IMR-90 (cell line): ENCODE measurements at places on chromosomes 1 and 21. TPM values are rescaled to one million over a fixed set of nuclear protein-coding genes. Genes with fewer than 3 reads are reported as not detected.

The SERTAD4 gene
- under 0.01 TPM in 2 replicates for total RNA-seq

The CFAP74 gene
- total RNA-seq, result not detected in 2 replicates

The ZNF684 gene
- total RNA-seq, result 4.1 and 5.0 TPM in 2 replicates

The C1orf210 gene
- not detected in 2 replicates for total RNA-seq

GRCh38 chr1:40185951-40186864 lies 25.0 kb downstream of the RLF start:
- peak; percentile 62 for DNase-seq

DNA sequence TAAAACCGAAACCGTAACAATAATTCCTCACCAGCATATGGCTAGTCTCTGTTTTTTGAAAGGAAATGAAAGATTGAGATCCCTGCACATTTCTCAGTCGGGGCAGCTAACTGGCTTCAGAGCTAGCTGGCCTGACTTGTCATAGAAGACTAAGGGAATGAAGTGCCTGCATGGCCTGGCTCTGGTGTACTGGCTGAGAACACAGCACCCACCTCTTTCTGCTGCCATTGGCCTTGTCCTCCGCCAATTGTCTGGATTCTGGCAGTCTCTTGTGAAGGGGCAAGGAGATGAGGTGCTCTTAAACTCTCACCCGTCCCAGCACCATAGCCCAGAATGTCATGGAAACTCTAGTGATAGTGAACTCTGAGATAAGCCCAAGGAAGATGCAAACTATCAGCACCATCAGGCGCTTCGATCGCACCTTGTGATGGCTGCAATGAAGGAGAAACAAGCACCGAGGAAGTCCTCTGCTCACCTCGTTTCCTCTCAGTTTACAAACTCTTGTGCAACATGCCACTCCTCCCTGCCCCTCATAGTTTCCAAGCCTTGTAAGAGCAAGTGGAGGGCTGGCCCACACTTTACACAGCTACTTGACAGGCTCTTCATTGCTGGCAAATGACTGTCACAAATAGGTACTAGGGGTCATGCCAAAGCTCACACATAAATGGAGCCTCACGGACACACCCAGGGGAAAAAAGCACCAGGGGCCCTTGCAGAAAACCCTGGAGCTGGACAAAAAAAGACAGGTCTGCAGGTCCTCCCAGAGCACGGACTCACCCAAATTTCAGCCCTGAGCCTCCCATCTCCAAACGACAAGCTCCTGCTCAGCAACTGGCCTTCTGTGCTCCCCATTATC lies 16.4 kb downstream of the INPP5B start:
- peak; percentile 13 for DNase-seq

- DNase-seq, result no peak
These were observed at the start of gene HES5 for GRCh38 chr1:2529784-2530512. HES5 (minus strand) TSS chr1:2530263; CDS start chr1:2530164, 99 bp downstream.
